Central memory CD8-positive, alpha-beta T cell (primary cell): ENCODE measurements at places on chromosomes 1 and 21.

GRCh38 chr1:111707906-111708305 lies 31.3 kb downstream of the INKA2 start:
- DNase-seq: no peak

GRCh38 chr1:175841738-175842187 lies 98.4 kb upstream of the TNR start:
- no peak for DNase-seq

DNA sequence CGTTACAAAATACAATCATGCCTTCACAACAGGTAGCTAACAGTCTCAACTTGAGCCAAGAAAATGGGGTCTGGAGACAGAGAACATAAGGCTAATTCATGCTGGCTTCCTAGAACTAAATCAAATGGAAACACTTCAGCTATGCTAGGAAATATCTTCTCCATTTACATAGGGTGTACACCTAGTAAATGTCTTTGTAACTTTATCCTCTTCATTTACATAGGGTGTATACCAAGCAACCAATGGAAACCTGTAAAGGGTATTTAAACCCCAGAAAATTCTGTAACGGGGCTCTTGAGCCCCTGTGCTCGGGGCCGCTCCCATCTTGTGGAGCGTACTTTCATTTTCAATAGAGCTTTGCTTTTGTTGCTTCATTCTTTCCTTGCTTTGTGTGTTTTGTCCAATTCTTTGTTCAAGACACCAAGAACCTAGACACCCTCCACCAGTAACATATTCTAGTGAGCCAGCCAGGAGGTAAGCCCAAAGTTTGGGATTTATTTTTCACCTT lies 19.5 kb upstream of the CYP4X1 start:
- no peak for DNase-seq

- no peak for DNase-seq
These were observed 41.5 kb downstream of the ZYG11B start for GRCh38 chr1:52767596-52768280.

- no peak for DNase-seq
These were observed 47.2 kb upstream of the ST6GALNAC3 start for GRCh38 chr1:76027341-76027740.

DNA sequence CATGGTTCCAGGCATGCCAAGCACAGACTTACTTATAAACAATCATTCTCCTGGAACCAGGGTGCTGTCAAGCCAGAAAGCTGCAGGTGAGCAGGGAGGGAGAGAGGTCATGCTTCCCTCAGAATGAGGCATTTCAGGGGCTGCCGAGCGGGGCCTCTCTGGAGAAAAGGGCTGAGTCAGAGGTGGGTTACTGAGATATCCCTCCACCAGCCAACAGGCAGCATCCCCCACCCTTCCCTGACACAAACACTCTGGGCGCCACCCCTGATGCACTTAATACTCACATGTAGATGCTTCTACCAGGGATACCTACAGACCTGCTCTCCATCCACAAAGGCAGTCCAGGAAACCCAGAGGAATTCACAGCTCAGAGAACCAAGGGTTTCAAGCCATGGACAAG lies 13.1 kb downstream of the STK40 start:
- no peak for DNase-seq

- DNase-seq: no peak
These were observed 40.9 kb downstream of the SYT6 start for GRCh38 chr1:114112775-114113174.

DNA sequence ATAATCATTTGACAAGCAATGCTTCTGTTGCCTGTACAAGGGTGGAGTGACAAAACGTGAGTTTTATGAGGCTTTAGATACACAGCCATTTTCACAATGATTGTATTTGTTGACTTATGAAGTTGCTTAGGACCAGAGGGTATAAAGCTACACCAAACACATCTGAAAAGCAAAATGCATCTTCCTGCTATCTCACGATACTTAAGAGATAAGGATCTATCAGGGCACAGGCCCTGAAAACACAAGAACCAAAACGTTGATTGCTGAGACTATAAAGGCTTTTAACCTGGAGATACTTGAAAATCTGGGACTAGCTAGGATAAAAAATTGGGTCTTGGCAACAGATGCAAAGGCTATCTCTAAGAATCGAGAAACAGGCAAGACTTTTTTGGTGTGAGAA lies 115.7 kb downstream of the SLC5A9 start:
- no peak for DNase-seq

DNA sequence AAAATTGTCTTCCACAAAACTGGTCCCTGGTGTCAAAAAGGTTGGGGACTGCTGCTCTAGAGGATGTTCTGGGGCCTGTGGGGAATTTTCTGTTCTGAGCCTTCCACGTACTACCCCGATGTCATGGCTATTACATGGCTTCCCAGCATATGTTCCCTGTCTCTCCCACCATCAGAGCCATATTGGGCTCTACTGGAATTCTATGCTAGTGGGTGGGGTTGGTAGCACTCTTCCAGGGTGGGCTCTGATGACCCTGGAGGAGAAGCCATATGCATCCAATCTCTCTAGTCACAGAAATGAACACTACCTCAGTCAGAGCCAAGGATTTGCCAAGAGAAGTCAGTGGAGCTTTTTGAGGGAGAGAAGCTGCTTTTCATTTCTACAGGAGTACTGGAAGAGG lies 47.9 kb downstream of the SRRM1 start:
- DNase-seq: no peak

GRCh38 chr1:236759252-236759859 lies 35.7 kb upstream of the MTR start:
- DNase-seq: no peak

DNA sequence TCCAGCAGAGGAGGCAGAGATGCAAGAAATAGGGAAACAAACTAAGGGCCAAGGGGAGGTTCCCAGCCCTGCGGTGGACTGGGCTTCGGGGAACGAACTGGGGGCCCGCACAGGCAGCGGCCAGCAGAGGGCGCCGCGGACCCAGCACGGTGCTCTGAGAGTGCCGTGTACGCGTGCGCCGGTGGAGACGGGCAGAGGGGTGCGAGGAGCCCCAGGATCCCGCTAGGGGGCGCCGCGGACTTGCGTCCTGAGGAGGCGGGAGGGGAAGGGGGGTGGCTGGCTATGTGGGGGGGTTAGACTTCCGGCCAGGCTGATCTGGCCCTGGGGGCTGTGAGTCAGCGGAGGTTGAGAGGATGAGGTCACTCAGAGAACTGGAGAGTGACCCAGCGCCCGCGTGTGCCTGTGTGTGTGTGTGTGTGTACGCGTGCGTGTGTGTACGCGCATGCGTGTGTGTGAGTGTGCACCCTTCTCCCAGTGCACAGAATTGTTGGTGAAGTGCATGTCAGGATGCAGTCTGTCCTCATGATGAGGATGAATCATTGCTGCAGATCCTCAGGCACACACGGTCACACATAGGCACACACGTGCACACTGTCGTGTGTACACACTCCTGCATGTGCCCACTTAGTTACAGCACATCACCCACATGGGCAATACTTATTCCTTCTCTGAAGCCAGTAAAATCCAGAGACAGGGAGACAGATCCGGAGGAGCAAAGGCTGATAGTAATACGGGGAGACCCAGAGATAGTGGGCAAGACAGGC lies 17.0 kb downstream of the NES start:
- peak; percentile 91 for DNase-seq

DNA sequence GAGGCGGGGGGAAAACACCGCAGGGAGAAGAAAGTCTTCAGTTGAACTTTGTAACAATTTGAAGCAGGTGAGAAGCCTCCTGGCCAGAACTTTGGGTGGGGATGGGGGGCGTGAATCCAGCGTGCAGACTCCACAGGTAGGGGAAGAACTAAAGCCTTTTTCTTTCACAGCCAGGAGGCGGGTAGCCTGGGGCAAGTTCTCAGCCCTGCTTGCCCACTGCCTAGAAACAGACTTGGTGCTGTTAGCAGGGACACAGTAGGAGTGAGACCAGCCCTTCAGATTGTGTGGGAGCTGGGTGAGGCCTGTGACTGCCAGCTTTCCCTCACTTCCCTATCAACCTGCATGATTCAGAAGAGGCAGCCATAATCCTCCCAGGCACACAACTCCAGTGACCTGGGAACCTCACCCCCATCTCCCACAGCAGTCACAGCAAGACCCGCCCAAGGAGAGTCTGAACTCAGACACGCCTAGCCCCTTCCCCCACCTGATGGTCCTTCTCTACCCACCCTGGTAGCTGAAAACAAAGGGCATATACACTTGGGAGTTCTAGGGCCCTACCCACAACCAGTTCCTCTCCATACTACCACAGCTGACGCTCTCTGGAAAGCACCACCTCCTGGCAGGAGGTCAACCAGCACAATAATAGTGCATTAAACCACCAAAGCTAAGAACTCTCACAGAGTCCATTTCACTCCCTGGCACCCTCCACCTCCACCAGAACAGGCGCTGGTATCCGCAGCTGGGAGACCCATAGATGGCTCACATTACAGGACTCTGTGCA lies 83.5 kb upstream of the CDC42BPA start:
- DNase-seq: no peak

DNA sequence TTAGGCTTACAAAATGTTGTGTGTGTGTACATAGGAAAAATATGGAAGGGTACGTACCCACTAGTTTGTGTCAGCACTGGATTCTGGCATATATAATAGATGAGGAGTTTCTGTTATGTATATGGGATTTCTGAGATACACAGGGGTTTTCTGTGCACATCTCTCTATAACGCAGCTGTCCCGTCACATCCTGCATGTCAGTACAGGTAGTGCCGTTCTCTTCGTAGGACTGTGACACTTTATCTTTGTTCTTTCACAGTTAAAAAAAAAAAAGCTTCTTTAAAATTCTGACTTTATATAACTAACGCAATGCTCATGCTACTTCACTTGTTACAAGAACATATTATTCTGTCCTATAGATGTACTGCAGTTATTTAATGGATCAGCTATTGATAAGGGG lies 42.9 kb downstream of the ADARB1 start:
- no peak for DNase-seq

- DNase-seq: no peak
These were observed 599.6 kb downstream of the PTPRU start for GRCh38 chr1:29835874-29836273.

DNA sequence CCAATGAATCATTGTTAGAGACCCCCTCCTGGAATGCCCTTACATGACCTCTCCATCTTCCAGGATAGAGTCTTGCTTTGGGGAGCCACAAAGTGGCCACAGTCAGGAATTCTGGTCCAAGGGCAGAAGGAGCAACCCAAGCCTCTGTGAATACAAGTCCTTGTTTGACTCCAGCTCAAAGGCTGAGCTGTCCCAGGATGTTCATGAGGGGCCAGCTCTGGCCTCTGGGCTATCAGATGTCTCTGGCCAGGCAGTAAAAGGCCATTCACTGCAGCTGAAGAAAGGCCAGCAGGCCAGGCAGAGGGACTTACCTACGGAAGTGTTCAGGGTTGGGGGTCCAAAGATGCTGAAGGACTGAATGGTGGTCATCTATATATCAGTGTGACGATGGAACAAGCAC lies 98.3 kb upstream of the IPO9 start:
- DNase-seq: no peak
